H4 (cell line): ENCODE measurements at places on chromosomes 3 and 15. TPM values are rescaled to one million over a fixed set of nuclear protein-coding genes. Genes with fewer than 3 reads are reported as not detected.

The ADGRG7 gene
- not detected in 2 replicates for total RNA-seq

The P3H2 gene
- total RNA-seq: 22.7 and 28.7 TPM in 2 replicates

GRCh38 chr3:49513494-49514124 lies 40.7 kb upstream of the BSN start:
- no peak for DNase-seq

DNA sequence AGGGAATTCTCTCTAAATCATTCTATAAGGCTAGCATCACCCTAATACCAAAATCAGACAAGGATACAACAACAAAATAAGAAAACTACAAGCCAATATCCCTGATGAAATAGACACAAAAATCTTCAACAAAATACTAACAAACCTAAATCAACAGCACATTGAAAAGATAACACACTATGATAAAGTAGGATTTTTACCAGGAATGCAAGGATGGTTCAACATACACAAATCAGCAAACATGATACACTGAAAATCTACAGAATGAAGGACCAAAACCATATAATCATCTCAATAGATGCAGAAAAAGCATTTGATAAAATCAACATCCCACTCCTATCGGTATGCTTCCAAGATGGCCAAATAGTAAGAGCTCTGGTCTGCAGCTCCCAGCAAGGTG lies 39.5 kb downstream of the ALDH1A2 start:
- DNase-seq: no peak

DNA sequence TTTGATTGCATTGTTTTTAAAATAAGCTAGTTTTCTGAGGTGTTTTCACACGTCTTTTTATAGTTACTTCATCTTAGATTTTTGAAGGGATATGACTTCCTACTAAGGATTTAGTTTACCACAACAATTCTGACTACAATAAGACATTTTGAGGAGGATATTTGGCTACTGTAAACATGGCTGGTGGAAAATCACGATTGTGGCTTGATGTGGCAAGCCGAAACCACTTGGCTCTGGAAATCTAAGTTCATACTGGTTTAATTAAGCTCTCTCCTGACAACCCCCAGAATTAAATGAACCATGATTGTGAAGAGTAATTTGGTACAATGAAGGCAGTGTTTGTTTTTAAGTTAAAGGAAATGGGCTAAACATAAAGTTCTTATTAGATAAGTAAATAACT lies 30.8 kb downstream of the ST3GAL6 start:
- peak; percentile 29 for DNase-seq
